ENCODE measurements at places on chromosomes 6 and 20.

DNA sequence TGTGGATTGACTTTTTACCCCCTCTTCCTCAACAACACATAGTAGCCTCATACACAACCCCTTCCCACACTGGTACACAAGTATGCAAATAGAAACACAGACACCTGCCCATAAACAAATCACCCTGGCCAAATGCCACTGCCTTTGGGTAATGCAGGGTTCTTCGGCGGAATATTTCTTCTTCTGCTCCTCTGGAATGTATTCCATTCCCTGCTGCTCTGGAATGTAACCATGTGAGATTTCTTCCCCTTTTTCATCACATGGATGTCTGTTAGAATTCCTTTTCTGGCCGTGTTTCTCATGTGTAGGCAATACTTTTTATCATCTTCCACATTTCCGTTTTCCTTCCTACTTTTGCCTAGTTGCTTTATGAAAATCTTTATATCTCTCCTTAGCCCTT lies 76.1 kb upstream of the TPD52L1 start:
- DNase-seq, result no peak

DNA sequence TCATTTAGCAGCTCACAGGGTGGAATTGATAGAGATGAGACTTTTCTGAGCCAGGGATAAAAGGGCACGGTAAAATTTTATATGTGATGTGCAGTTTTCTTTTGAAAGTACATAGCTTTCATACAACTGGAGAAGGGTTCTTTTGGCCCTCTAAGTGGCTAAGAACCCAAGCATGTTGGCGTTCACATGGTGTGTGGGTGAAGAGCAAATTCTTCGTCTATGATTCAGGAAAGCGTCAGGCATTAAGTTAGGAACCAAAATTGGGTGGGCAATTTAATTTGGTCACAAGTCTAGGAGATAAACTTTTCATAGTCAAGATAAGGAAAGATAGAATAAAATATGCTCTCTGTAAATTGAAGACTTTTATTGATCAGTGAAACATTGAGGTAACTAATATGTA lies 153.9 kb downstream of the UTRN start:
- DNase-seq, result no peak

GRCh38 chr6:143733510-143733909 lies 55.7 kb downstream of the PHACTR2 start:
- DNase-seq, result no peak

DNA sequence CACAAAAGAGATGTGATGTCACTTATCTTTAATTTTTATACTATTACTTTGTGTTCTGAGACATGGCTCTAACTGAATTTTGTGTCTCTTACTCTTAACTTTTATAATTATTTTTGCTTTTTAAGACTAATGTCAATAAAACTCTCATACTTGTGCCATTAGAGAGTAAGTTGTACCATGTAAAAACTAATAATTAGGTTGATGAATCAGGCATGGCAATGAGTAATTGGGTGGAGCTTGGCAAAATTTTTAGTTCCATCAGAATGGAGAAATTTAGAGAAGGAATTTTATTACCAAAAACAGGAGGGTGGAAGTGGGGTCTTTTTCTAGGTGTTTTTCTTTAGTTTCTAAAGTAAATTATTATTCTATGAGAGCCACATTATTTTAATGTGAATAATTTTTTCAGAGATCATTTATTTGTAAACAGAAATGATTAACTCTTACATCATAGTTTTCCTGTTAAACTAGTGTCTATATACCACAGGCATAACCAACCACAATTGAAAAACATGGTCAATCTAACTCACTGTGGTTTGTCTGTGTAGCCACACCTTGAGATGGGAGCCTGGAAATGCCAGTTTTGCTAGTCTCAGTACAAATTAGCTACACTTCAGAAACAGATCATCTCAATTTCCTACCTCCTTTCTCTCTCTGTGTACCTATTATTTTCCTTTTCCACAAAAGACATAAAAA lies 51.8 kb downstream of the ELOVL4 start:
- no peak for DNase-seq

DNA sequence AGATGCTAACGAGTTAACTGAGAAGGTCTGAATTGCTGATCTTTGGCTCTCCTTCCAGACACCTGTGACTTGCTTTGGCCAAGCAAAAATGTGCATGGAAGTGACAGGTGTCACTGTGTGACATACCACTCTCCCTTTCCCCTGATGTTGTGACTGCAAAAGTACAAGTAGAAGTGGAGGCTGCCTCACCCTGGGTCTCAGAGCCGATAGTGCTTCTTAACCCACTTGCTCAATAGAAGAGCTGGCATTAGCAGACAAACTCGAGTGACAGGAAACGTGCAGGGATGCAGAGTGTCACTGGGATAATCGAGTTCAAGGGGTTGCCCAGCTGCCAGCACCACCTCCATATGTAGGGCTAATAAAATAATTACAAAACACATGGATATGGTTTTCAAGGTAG lies 16.4 kb upstream of the SPO11 start:
- no peak for DNase-seq

GRCh38 chr6:136465766-136466303 lies 84.4 kb downstream of the MAP7 start:
- no peak for DNase-seq

- DNase-seq, result no peak
Observed at GRCh38 chr20:25500880-25501351, 84.4 kb downstream of the NINL start.

DNA sequence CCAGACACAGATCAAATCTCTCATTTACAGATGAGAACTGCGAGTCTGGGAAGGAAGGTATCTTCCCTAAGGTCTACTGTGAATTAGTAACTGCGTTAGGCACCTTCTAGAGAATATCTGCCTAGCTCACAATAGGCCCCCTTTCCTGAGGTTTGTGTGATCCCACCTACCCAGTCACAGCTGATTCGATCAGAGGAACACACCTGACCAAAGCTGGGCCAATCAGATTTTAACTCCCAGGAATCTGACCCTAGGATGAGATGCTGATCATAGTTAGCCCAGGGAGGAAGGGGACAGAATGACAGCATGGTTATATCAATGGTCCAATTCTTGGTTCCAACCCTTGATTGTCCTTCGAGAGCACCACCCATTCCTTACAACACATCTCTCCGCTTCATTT lies 7.4 kb upstream of the CCDC167 start:
- no peak for DNase-seq

GRCh38 chr6:135243871-135244796 lies 63.0 kb downstream of the MYB start:
- DNase-seq, result no peak

- no peak for DNase-seq
Observed at GRCh38 chr6:168042426-168043192, 36.4 kb downstream of the FRMD1 start.

GRCh38 chr6:101741474-101742171 lies 348.1 kb downstream of the GRIK2 start:
- no peak for DNase-seq

GRCh38 chr6:134493789-134494188 lies 175.9 kb upstream of the SGK1 start:
- DNase-seq, result no peak

DNA sequence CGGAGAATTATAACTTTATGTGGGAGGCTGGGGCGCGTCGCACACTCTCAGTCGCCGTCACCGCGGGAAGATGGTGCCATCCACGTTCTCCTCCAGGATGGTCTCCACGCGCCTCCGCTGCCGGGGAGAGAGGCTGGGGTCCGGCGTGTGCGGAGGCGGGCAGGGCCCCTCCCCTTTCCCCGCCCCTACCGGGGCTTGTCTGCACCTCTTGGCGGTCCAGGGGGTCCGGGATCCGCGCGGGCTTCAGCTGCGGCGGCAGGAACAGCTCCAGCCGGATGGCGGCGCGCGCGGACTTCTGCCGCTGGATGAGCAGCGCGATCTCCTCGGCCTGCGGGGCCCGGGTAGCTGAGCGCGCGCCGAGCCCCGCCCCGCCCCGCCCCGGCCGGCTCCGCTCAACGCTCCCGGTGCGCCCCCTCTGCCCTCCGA lies 807 bp downstream of the LKAAEAR1 start:
- peak; percentile 56 for DNase-seq

GRCh38 chr20:50182346-50182745 lies 8.3 kb upstream of the CEBPB start:
- DNase-seq, result no peak

GRCh38 chr20:61317966-61318530 lies 66.0 kb downstream of the CDH4 start:
- DNase-seq, result no peak

DNA sequence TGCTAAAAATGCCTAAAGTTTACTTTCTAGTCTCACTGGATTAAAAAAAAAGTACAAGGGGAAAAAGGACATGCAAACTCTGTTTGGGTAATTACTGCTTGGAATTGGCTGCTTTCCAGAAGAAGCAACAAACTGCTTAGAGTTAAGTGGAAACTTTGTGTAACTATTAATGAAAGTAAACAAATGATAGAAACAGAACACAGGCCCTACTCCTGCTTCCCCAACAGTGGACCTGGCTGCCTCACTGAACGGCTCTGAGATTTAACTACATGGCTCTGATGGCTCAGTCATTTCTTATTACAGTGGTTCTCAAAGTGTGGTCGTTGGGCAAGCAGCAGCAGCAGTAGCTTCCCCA lies 108.5 kb downstream of the MAN1A1 start:
- DNase-seq, result no peak

DNA sequence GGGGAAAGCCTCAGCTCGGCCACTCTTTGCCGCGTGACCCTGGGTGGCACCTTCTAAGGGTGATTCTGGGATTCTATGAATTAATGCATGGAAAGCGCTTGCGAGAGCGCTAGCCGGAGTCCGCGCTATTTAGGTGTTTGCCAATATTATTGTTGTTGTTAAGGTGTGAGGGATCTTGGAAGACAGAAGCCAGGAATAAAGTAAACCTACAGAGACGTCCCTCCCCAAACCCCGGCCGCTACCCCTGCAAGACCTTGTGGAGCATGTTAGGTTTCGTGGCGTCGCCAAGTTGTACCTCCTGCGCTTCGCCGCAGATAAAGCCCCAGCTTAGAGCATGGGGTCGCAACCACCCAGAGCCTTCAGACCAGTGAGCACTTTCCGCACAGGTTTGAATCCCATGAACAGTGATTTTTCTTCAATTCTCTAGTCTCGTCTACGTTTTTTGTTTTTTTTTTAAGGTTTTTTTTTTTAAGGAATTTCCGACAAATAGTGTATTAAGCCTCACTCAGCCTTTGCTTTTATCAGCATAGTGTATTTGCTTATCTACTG lies 16.9 kb upstream of the ZSCAN9 start:
- no peak for DNase-seq

DNA sequence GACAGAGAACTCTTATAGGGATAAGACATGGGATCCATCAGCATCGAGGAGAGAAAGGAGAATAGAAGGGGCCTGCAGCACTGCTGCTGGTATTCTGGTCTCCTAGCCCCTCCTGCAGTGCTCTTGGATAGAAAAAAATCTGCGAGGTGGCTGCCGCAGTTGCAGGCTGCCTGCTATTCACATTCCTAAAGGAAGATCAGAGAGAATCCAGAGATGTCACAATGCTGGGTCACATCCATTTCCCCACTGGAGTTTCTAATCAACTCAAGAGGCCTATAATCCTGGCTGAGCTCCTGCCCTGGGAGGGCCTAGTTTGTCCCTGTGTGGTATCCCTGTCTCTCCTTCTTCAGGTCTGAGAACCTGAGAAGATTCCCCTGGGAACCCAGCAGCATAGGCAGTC lies 357.8 kb downstream of the MAFB start:
- no peak for DNase-seq

DNA sequence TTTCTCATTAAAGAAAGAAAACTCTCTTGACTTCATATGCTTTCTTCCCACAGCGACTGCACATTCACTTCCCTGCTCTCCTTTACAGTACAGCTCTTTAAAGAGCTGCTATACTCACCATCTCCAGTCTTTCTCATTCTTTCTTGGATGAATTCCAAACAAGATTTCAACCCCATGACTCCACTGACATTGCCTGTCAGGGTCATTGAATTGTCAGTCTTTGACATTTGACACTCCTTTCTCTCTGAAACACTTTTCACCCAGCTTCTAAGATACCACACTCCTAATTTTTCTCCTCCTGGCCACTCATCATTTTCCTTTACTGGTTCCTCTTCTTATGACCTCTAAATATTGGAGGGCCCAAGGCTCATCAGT lies 811 bp upstream of the ARMH2 start:
- no peak for DNase-seq

DNA sequence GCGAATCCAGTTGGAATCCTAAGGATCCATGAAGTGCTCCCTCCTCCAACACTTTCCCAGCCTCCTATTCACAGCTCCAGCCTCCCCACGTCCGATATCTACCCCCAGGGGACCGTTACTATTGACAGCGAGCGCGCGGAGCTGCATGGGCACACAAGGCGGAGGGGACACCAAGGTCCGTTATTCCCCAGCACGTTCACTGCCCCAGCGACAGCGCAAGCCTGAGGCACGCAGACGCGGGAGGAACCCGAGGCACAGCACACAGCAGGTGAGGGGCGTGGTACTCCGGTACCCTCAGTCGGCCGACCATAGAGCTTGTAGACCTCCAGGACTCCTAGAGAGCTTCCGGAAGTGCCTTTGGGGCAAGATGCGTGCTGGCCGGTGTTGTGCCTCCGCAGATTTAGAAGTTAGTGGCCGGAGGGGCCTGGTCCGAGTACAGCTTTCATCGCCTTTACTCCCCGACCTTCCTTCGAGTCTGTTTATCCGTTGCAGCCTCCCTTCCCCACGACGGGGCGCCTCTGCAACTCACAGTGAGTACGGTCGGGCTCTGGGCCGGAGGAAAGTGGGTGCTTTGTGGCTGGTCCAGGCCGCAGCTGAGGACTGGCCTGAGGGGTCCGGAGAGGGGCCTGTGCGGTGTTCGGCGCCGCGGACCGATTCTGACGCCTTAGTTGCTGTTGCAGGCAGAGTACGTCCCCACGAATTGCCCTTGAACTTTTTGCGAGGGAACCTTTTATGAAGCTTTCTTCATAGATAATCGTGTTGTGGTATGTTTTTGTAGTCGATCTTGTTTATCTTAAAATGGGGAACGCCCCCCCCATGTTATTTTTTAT lies at the start of gene ZKSCAN8:
TSS of gene ZKSCAN8 (plus strand) at position 384 of the 830 bp plus-strand sequence. CDS start 6,525 bp downstream, outside the sequence.
- DNase-seq, result peak; percentile 71

GRCh38 chr6:146041282-146041681 lies 12.4 kb downstream of the GRM1 start:
- no peak for DNase-seq

- DNase-seq, result no peak
Observed at GRCh38 chr20:63748934-63749270, 9.3 kb downstream of the SLC2A4RG start.

DNA sequence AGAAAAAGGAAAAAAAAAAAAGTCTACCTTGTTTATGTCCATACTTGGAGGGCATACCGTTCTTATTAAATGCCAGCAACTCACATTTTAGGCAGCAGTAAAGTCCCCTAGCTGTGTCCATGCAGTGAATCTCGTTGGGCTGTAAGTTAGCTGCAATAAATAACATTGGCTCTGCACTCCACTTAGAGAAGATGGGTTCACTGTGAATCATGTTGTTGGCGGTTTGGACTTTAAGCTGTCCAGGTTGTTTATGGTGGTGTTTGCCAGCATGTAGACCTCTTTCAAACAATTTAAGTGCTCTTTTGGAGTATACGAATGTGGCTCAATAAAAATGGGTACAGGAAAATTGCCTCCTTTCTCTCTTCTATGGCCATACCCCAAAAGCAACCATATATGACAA lies 127.4 kb downstream of the ZNF217 start:
- no peak for DNase-seq
